ENCODE measurements at places on chromosomes 16 and 17.
A peak's percentile ranks its signal among the peaks of the same experiment; 100 is the strongest.

DNA sequence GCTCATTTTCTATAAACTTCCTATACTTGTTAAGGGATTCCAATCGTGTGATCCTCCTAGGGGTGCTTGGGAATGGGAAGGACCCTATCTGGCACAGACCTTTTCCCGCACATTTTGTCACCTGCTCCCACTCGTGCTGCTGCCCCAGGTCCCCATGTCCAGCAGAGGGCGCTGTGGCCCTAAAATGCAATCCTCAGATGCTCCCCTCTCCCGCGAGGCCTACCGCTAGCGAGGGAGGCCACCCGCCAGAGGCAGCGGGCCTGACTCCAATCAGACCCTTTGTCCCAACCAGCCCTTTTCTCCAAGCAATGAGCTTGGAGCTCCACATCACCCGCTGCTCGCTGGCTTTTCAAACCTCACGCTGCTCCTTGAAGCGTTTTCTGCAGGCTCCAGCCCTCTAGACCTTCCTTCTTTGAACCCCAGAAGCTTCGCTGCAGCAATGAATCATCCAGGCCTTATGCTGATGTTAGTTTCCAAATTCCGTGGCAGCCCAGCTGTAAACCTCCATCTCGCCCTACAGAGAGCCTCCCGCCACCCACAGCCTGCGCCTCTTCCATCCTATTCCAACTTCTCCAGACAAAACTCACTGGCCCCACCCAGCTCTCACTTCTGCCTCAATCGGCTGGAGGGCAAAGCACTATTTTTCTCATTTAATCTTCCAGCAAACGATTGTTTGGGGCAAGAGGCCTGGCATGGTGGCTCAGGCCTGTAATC, 23.6 kb upstream of the FZD2 start:
- peak; percentile 73 for DNase-seq

DNA sequence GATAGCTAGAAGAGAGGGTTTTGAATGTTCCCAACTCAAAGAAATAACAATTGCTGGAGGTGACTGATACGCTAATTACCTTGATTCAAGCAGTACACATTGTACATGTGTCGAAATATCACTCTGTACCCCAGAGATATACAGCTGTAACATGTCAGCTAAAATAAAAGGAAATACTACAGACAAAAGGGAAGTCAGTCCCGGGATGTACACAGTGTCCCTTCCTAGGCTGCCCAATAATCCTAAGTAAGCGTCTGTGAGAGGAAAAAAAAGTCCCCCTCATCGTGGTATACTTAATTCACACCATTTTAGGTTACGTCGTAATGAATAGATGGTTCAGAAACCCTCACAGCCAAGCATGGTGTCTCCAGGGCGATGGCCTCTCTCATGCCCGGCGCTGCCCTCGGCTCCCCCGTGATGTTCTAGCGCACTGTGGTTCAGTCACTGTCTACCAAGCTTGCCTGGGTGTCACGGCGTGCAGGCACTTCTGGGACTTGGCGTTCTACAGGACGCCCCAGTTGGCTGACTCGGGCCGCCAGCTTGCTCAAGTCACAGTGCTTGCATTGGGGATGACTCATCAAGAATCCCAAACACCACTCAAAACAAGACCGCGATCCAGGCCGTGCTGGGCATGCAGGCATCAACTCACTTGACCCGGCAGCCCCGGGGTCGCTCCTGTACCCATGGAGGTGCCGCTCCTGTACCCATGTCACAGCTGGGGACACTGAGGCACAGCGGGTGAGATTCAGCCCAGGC, 27.6 kb downstream of the CCDC40 start:
- DNase-seq: no peak

DNA sequence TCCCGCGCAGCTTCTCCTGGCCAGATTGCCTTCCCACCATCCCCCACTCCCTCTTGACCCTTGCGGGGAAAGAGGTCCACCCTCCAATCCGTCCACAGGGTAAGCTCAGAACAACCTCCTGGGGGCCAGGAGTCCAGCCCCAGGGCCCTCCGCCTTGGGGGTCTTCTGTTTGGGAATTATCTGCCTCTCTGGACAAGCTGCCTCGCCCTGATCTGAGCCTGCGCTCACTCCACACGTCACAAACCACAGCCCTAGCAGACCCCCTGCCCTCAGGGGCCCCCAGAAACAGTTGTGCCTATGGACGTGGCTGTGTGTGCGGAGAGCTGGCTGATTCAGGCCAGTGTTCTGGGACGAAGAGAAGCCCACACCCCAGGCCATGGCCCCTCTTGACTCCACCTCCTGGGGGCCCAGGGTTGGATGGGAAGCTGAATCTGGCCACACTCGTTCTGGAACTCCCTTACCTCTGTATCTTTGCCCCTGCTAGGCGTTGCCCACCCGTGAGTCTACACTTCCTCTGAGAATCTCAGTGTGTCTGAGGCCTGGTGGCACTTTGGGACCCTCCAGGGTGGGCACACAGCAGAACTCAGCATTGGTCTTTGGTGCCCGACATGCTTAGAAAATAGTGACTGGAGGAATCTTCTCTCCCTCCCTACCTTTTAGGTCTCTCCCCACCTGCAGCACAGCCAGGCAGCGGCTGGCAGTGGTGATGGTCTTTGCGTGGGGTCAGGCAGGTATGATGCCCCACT, 119.9 kb upstream of the SMURF2 start:
- no peak for DNase-seq

DNA sequence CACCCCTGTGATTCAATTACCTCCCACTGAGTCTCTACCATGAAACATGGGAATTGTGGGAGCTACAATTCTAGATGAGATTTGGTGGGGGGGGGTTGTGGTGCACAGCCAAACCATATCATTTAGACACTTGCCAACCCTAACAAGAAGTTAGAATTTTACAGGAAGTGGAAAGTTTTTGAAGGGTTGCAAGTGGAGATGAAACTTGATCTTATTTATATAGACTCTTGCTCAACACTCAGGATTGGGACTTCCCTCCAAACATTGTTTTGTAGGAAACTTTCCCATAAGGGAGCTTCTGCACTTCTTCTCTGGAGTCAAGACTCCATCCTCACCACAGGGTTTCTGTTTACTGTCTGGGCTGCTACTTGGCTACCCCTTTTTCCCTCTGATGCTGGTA, 266.7 kb upstream of the CDH11 start:
- DNase-seq: no peak

GRCh38 chr16:53899431-53899830, 195.5 kb downstream of the FTO start:
- no peak for DNase-seq

DNA sequence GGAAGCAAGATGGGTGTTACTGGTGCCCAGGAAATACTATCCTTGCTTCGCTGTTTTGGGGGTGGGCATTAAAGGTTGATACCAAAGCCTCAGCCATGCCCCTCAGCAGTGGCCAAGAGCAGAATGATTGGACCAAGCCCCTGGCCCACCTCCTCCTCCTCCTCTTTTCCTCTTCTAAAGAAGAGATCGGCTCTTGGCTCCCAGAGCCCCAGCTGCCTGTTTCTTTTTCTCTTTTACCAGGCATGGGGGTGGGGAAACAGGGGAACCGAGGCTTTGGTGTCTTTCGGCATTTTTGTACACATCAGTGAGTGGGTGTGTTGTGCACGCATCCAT, 5.8 kb downstream of the THRA start:
- no peak for DNase-seq

DNA sequence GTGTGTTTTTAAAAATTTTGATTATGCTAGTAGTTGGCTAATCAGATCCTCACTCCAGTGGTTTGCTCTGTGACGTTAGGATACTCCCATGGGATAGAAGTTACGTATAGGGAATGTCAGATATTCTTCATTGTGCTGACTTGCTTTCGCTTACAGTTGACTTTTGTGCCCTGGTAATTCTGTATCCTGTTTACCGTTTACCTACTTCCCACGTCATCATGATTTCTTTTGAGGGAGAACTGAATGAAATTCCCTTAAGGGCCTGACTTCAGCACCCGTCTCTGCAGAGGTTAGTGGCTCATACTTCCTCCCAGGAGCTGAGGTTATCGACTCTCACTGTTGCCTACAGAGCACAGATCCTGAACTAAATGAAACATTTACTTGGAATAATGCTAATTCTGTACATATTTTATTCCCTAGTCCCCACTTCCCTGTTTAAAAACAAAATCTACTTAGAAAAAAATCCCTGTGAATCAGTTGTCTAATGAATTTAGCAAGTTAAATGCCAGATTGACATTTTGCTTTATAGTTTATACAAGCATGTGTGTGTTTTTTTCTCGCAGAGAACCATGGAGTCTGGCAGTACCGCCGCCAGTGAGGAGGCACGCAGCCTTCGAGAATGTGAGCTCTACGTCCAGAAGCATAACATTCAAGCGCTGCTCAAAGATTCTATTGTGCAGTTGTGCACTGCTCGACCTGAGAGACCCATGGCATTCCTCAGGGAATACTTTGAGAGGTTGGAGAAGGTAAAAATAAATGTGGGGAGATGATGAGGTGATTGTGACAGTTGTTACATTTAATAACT, 2.8 kb downstream of the PRKAR1A start:
- DNase-seq: no peak

- DNase-seq: no peak
Measured at GRCh38 chr17:6163612-6164333, 93.6 kb downstream of the WSCD1 start.

DNA sequence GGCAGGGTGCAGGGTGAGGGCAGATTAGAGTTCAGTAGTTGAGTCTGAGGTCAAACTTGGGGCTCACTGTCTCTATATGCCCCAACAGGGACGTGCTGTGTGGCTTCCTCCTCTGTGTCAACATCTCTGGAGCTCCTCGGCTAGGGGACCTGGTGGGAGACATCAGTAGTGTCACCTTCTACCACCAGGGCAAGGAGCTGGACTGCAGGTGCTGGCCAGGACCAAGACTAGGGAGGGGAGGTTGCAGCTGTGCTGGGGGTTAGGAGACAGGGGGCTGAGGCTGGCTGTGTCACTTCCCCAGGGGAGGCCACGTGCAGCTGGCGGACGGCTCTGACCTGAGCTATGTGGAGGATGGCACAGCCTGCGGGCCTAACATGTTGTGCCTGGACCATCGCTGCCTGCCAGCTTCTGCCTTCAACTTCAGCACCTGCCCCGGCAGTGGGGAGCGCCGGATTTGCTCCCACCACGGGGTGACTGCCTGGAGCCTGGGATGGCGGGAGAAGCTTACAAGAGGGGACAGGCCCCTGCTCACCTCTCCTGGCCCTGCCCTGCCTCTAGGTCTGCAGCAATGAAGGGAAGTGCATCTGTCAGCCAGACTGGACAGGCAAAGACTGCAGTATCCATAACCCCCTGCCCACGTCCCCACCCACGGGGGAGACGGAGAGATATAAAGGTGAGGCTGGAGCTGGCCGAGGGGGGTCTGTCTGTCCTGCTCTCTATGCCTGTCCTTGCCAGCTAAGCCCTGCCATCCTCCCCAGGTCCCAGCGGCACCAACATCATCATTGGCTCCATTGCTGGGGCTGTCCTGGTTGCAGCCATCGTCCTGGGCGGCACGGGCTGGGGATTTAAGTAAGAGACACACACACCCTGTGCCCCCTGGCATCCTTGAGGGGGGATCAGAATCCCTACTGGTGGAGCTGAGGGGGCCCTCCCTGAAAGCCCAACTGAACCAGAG, 18.9 kb downstream of the ADAM11 start:
- no peak for DNase-seq

GRCh38 chr17:47243737-47244598, 9.7 kb upstream of the ITGB3 start:
- no peak for DNase-seq

- DNase-seq: no peak
Measured at GRCh38 chr17:67779098-67779672, 46.1 kb upstream of the BPTF start.

DNA sequence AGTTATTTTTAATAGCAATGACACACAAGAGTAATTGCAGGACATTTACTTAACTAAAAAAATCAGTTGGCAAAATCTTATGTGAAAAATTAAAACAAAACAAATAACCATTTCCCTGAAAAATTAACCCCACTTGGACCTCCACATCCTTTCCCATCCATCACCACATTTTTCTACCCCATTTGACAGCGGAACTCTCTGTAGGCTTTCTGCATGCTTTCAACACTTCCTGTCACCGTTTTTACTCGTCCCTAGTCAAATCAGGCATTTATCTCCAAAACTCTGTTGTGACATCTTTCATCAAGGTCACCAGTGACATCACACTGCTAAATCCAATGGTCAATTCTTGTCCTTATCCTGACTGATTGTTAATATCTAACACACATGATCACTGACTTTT, 27.5 kb downstream of the KCNJ16 start:
- DNase-seq: no peak
